ENCODE measurements at places on chromosomes 7 and 10.

DNA sequence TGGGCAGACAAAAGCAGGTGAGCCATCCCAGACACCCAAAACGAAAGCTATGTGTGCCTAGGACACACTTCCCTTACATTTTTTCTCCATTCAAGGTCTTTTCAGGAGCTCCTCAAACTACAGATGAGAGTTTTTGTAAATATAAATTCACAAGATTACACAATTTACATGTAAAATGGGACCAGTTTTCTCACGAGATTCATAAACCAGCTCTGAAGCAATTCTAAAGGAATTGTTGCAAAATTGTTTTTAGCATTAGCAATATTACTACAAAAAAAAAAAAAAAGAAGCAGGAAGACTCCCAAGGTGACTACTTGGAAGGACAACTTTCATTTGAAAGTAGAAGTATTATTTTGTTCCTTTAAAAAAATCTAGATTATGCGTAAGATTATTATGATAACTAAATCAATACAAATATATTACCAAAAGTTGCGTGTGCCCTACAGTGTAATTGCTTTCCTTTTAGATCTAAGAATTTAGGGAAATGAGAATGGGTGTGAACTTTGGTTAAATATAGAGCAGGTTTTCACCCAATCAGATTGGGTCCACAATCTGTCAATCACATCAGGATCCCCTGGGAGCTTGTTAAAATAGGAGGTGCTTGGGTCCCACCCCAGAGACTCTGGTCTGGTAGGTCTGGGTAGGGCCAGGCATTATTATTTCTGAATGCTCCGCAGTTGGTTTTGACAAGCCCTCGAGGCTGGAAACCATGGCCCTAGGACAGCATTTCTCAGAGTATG, 72.2 kb downstream of the TBXAS1 start:
- no peak for DNase-seq

GRCh38 chr7:14195871-14196270, 206.4 kb upstream of the ETV1 start:
- DNase-seq = no peak

- no peak for DNase-seq
These were observed 86.2 kb downstream of the HECW1 start for GRCh38 chr7:43198599-43199090.

- no peak for DNase-seq
These were observed 201.5 kb downstream of the MDFIC start for GRCh38 chr7:115123441-115123840.

DNA sequence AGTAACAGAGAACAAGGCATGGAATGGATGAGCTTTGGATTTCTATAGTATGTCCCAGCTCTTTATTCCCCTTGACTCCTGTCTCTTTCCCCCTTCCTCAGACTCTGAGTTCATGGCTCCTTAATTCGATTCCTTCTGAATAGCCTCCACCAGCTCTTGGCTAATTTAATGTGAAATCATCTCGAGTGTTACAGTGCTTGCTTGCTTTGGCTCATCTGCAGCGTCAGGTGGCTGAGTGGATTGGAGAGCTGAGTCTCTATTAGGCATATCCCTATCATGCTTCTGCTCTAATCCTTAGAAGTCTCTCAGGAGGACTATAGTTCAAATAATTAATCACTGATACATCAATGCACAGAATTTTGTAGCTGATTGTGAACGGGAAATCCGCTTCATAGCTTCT, 134.6 kb downstream of the LRRC4 start:
- no peak for DNase-seq

DNA sequence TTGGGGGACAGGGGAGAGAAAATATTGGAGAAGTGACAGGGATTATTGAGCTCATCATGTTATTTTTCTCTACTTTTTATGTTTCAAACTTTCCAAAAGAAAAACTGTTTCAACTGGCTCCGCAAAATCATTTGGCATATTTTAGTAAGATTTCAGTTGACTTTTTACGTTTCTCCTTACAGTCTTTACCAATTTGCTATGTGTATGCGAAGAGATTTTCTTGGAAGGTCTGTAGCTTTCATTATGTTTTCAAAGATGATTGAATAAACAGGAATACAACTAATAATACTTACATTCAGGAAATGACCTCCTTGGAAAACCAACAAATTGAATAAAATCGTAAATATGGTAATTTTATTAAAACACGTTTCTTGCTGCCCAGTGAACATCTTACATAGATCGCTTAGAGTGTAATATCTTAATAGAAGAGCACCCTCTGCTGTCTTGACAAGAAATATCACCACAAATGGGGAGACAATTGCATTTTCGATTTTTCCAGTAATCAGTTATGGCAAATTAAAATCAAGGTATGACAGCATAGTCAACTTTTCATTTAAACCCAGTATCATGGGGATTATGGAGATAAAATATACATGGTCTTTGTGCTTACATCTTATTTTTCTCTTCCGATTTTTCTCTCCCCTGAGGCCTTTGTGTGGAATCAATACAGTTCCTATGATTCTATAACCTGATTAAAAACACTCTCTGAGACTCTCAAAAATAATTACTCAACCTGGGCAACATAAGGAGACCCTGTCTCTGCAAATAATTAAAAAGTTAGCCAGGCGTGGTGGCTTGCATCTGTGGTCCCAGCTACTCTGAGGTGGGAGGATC, 43.1 kb downstream of the MBL2 start:
- no peak for DNase-seq

DNA sequence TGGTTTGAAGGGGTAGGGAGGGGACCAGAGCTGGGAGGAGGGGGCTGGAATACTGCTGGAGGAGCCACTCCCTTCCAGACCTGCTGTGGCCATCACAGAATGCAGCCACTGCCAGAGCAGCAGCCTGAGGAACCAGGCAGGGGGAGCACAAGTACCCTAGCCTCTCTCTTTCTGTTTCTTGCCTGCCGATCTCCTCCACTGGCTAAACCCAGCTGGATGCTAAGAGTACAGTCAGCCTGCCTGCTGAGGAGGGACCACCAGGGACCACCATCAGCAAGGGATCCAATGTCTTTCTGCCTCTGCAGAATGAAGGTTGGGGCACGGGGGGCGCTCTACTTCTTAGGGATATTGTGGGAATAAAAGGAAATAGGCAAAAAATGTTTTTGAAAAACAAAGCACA, 4.7 kb downstream of the BLVRA start:
- DNase-seq = no peak

DNA sequence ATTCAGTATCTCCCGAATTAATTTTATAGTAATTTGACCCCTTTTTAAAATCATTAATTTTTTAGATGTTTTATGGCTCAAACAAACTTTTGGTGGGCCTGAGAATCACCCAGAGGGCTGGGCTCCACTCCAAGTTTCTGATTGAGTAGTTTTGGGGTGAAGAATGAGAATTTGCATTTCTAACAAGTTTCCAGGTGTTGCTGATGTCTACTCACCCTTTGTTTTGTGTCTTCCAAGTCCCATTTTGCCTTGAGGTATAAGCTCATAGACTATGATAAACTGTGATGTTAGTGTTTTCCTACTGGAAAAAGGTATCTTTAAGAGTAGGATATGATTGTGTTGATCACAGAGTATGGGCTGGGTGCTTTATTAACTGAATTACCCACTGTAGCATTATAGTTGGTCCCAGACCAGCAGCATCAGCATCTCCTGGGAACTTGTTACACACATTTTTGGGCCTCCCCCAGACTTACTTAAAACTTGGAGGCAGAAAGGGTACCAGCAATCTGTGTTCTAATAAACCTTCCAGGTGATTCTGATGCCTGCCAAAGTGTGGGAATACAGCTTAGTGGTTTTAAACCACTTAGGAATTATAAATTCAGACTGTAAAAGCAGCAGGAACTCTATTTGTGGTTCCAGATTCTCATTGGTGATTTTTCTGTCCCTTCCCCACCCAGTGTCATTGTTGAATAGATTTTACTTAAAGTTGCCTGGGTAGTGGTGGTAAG, 19.1 kb downstream of the ZNRF2 start:
- DNase-seq = no peak

DNA sequence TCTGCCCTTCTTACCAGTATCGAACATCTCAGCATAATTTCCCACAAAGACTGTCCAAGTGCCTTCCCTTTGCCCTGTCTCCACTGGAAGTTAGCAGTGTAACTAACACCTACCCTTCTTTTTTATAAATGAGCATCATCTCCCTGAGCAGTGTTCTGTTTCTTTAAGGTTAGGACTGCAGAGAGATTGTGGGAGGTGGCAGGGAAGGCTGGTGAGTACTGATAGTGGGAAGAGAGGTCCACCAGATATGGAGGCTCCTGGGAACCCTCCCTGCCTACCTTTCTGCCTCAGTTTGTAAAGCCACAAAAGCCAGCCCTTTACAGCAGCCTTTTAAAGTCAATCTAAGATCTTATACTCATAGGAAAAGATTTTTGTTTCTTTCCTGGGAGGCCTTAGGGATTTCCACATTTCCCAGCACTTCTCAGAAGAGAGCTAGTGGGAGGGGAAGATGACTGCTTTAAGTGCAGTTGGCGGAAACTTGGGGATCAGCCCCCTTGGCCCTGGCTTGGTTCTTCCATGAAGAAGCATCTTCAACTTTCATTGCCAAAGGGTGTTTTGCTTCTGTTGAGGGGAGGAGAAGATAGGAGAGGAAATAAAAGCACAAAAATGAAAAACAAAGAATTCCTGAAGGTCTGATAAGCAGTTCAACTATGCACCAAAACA, 36.6 kb upstream of the CALD1 start:
- no peak for DNase-seq

Data from left colon (tissue), 2 donors.